ENCODE measurements at places on chromosomes 6 and 20. TPM values are rescaled to one million over a fixed set of nuclear protein-coding genes. Genes with fewer than 3 reads are reported as not detected.

Gene OR2H2
- total RNA-seq, result not detected

Gene PRKN
- total RNA-seq, result not detected

Gene C6orf15
- total RNA-seq, result not detected

Gene RAET1G
- 9.9 TPM for total RNA-seq

Gene CCN5
- not detected for total RNA-seq

Measured in RPMI7951 (cell line).